Osteoblast (primary cell): ENCODE measurements at places on chromosomes 2 and 18. TPM values are rescaled to one million over a fixed set of nuclear protein-coding genes. Genes with fewer than 3 reads are reported as not detected.

RAB6C gene
- total RNA-seq, result not detected in 2 replicates

CYP26B1 gene
- total RNA-seq, result under 0.01 TPM in 2 replicates

GDF7 gene
- under 0.01 TPM in 1 of 2 replicates, not detected in the other for total RNA-seq

TXNDC2 gene
- total RNA-seq, result 0.29 and 0.36 TPM in 2 replicates

HMSD gene
- total RNA-seq, result under 0.01 and 1.4 TPM in 2 replicates

SKA1 gene
- total RNA-seq, result 1.8 and 2.9 TPM in 2 replicates

ANKRD30B gene
- 6.9 and 11.5 TPM in 2 replicates for total RNA-seq

COL3A1 gene
- total RNA-seq, result 3,160 and 5,672 TPM in 2 replicates

LONRF2 gene
- total RNA-seq, result under 0.01 TPM in 2 replicates

CBLN2 gene
- under 0.01 TPM in 1 of 2 replicates, not detected in the other for total RNA-seq

SERPINB3 gene
- total RNA-seq, result not detected in 2 replicates

SEPTIN10 gene
- 101 and 107 TPM in 2 replicates for total RNA-seq

RFX8 gene
- total RNA-seq, result 7.6 and 10.0 TPM in 2 replicates

MC5R gene
- total RNA-seq, result 0.36 and 0.59 TPM in 2 replicates

UCN gene
- total RNA-seq, result 0.36 and 1.2 TPM in 2 replicates

MAP3K19 gene
- not detected in 2 replicates for total RNA-seq

PSTPIP2 gene
- 5.8 and 6.8 TPM in 2 replicates for total RNA-seq

CACNB4 gene
- total RNA-seq, result 2.4 and 4.3 TPM in 2 replicates

TMEM131 gene
- total RNA-seq, result 30.0 and 41.8 TPM in 2 replicates
